Hepatocyte (in vitro differentiated cells): ENCODE measurements at places on chromosomes 5 and 9. TPM values are rescaled to one million over a fixed set of nuclear protein-coding genes. Genes with fewer than 3 reads are reported as not detected.

DNA sequence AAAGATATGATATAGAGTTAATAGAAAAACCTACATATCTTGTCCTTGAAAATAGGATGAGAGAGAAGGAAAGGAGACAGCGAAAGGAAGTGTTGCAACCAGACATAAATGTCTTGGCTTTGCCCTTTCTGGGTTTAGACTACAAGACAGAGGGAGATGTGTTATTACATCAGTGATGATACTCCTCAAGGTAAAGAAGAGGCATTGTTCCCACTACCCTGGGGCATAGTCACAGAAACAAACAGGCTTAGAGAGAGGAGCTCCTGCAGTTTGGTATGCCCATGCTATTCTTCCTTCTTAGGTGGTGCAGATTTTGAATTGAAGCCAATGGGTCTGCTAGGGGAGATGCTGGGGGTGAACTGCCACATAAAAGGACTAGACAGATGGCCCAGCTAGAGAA is 166.8 kb upstream of the RFX3 start:
- DNase-seq = no peak
- H3K27ac ChIP-seq = no peak overlapping the region
- no peak overlapping the region for H3K4me3 ChIP-seq
- H3K36me3 ChIP-seq = no peaks in the 10 kb centered on the region
- no peaks in the 10 kb centered on the region for H3K27me3 ChIP-seq

DNA sequence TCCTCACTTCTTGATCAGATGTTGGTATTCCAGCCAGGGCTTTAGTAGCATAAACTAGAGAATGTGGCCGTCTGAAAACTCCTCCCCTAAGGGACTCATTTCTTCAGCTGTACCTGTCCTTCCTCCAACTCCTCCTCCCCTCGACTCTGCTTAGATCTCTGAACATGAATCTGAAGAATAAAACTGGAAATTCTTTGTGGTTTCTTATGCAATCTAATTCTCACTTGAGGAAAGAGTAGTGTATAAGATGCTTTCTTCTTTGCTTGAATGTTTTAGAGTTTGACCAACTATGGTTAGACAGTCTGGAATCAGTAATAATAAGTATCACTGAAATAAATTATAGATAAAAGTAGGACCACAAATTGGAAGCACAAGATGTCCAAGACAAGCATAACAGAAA is 128.5 kb downstream of the LRRC70 start:
- H3K27ac ChIP-seq = no peak overlapping the region
- no peaks in the 10 kb centered on the region for H3K36me3 ChIP-seq
- H3K4me3 ChIP-seq = no peak overlapping the region
- DNase-seq = no peak
- H3K4me1 ChIP-seq = no peaks in the 10 kb centered on the region

- no peaks in the 10 kb centered on the region for H3K27me3 ChIP-seq
- no peak overlapping the region for H3K27ac ChIP-seq
- peak; percentile 40 for DNase-seq
- H3K4me3 ChIP-seq = no peak overlapping the region
Observed at GRCh38 chr9:131618071-131618479, 72.8 kb downstream of the PRRT1B start.

GRCh38 chr9:108600896-108601295 is 254.9 kb downstream of the ACTL7B start:
- H3K36me3 ChIP-seq = no peaks in the 10 kb centered on the region
- no peaks in the 10 kb centered on the region for H3K27me3 ChIP-seq
- H3K4me1 ChIP-seq = peaks cover 4% of the 10 kb centered on the region
- H3K4me3 ChIP-seq = no peak overlapping the region
- no peak overlapping the region for H3K27ac ChIP-seq
- DNase-seq = no peak

GRCh38 chr5:78727786-78728761 is 79.5 kb upstream of the LHFPL2 start:
- H3K4me3 ChIP-seq = no peak overlapping the region
- DNase-seq = peak; percentile 72
- H3K36me3 ChIP-seq = no peaks in the 10 kb centered on the region

DNA sequence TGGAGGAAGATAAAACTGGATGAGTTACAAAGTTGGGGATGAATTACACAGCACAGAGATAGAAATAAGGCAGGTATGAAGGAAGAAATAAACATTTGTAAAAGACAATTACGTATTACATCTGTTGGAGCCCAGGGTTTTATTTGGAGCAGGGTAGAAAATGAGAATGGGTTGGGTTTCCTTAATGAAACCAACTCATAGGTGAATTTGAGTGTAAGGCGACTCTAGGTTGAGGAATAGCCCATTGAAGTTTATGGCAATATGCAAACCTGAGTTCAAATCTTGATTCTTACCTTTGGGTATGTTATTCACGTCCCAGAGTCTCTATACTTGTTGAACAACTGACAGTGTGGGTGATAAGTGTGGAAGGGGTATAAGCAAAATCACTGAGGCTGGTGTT is 422.3 kb upstream of the WWC1 start:
- no peaks in the 10 kb centered on the region for H3K36me3 ChIP-seq
- H3K4me1 ChIP-seq = no peaks in the 10 kb centered on the region
- H3K27ac ChIP-seq = no peak overlapping the region
- H3K27me3 ChIP-seq = no peaks in the 10 kb centered on the region

DNA sequence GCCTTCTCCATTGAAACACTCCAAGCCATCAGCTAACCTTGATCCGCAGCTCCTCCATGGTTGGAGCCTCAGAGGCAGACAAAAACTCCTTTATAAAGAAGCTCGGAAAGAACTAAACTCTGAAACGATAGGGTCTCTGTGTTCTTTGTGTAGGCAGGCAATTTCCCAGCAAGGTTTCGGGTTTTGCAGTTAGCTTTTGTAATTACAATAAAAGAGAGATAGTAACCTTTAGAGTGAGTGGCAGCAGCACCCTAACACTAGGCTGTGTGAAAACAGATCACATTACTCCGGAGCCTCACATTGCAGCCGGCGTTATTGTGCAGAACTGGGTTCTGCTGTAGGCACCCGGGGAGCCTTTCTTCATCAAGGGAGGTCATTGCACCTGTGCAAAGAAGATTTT is 115.8 kb upstream of the MAP3K1 start:
- peaks cover 13% of the 10 kb centered on the region for H3K4me1 ChIP-seq
- H3K27me3 ChIP-seq = no peaks in the 10 kb centered on the region
- DNase-seq = no peak
- H3K36me3 ChIP-seq = no peaks in the 10 kb centered on the region
- no peak overlapping the region for H3K4me3 ChIP-seq

- no peak overlapping the region for H3K4me3 ChIP-seq
- no peaks in the 10 kb centered on the region for H3K27me3 ChIP-seq
- H3K36me3 ChIP-seq = no peaks in the 10 kb centered on the region
- H3K27ac ChIP-seq = no peak overlapping the region
Observed at GRCh38 chr5:41148448-41148847, 64.9 kb downstream of the C6 start.

GRCh38 chr5:31561946-31562345 is 29.8 kb downstream of the C5orf22 start:
- no peak overlapping the region for H3K4me3 ChIP-seq
- H3K4me1 ChIP-seq = no peaks in the 10 kb centered on the region
- H3K36me3 ChIP-seq = no peaks in the 10 kb centered on the region
- DNase-seq = no peak
- H3K27me3 ChIP-seq = no peaks in the 10 kb centered on the region

DNA sequence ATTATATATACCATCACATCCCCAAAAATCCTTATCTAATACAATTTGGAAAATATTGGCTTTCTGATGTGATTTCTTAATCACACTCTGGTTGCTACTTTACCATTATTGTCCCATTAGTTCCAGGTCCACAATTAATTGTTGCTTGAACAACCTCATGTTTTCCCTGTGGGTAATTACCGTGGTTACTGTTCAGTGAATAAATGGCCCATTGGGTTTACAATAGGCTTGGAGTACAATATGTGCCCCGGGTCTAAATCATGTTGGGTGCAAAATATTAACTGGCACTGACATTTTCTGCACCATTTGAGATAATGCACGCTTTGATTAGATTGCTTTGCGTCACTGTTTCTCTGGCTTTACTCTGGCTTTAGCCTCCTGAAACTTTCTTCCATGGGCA is 163.7 kb downstream of the GABBR2 start:
- H3K27ac ChIP-seq = no peak overlapping the region
- no peaks in the 10 kb centered on the region for H3K27me3 ChIP-seq
- no peak overlapping the region for H3K4me3 ChIP-seq
- no peak for DNase-seq
- no peaks in the 10 kb centered on the region for H3K4me1 ChIP-seq

DNA sequence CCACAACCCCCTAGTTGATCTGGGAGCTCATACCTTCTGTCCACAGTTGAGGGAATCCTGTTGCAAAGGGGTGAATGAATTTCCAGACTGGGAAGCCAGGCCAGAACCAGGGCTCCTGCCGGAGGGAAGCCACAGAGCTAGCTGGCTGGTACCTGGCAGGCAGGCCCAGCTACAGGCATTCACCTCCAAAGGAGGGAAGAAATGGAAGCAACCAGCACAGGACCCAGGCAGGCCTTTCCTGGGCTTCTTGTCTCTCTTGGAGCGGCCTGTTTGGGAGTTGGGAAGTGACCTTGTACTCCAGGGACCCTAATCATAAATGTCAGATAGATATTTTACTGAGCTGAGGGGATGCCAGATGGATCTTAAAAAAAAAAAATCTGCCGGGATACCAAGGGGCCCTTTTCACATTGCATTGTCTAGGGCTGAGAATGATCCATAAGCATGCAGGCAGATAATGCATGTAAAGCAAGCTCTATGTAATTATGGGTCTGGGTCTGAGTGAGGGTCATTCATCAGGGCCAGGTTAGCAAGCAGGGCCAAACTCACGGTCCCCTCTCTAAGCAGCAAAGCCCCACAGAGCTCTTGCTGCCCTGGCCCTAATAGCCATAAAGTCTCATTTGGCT is 8.4 kb downstream of the NR2F1 start:
- H3K27me3 ChIP-seq = peaks cover 96% of the 10 kb centered on the region
- no peak overlapping the region for H3K27ac ChIP-seq
- no peak overlapping the region for H3K4me3 ChIP-seq
- H3K4me1 ChIP-seq = no peaks in the 10 kb centered on the region
- no peaks in the 10 kb centered on the region for H3K36me3 ChIP-seq

DNA sequence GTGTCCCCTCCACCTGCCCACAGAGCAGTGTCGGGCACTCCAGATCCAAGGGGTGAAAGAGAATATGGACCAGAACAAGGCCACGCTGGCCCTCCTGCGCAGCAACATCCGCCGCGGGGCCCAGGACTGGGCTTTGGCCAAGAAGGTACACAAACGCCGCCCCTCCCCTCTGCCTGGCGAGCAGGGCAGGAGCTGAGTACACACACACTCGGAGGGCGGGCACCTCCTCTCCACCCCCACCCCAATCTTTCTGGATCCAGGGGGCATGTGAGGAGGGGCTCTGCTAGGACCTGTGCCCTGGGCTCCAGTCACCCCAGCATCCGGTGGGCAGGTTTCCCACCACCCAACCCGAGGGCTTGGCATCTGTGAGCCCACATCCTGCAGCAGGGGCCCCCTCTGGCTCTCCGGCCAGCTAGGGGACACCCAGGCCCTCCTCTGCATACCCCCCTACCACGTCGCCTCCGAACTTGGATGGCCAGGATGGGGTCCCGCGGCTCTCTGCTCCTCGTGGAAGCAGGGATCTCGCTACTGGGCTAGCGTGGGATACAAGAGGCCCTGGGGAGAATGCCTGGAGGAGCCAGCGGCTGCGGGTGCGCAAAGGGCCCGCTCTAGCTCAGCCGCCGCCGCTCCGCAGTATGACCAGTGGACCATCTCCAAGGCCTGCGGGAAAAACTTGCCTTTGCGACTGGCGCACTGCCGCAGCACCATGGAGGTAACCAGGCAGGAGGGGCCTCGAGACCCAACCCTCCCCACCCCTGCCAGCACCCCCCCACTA is 3.1 kb downstream of the CCDC183 start:
- H3K4me3 ChIP-seq = peak overlapping the region; percentile 29
- peak overlapping the region; percentile 97 for H3K27ac ChIP-seq
- DNase-seq = peak; percentile 79

DNA sequence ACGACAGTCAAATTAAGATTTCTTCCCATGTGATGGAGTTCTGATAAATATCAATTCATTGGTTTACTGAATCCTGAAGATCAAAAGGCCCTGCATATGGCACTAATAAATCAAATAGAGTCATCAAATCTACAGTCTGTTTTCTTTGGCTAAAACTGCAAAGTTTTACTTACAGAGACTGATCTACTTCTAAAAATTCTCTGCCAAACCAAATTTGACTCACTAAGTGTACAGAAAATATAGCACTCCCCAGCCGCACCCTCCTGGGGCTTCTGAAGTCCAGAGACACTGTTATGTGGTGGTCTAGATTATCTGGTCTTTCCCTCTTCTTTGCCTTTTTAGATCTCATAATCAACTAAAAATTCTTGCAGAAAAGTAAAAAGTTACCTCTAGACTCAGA is 237.7 kb downstream of the MLLT3 start:
- H3K27ac ChIP-seq = no peak overlapping the region
- H3K27me3 ChIP-seq = no peaks in the 10 kb centered on the region
- no peaks in the 10 kb centered on the region for H3K36me3 ChIP-seq
- peaks cover 21% of the 10 kb centered on the region for H3K4me1 ChIP-seq

DNA sequence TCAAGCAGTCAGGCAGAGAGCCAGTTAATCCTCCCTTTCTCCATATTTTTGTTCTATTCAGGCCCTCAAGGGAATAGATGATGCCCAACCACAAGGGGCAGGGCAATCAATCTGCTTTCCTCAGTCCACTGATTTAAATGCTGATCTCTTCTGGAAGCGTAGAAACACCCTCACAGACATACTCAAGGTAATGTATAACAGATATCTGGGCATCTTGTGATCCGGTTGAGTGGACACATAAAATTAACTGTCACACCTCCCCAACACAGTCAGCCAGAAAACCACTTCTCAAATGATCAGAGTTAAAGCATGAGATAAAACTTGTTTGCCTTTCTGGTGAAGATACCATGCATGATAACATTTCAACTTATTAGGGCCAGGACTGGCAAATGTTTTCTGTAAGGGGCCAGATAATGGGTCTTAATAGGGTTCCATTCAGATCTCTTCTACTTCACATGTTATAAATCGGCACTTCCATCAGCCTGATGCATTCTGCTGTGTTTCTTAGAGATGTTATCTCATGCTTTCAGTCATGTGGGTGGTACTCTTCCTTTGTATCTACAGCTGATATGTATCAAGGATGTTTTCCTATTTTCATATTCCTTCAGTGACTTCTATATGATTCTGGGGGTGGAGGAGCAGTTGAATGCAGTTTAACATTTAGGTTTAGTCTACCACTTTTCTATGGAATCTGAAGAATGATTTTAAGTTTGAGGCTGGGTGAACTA is 58.9 kb upstream of the CNTLN start:
- H3K27me3 ChIP-seq = no peaks in the 10 kb centered on the region
- no peak for DNase-seq
- H3K36me3 ChIP-seq = no peaks in the 10 kb centered on the region
- no peaks in the 10 kb centered on the region for H3K4me1 ChIP-seq
- no peak overlapping the region for H3K27ac ChIP-seq

EXOSC2 gene
- 10.7 and 13.0 TPM in 2 replicates for polyA plus RNA-seq

MLLT3 gene
- polyA plus RNA-seq = 13.6 and 13.7 TPM in 2 replicates

PCDHA1 gene
- not detected in 2 replicates for polyA plus RNA-seq

PSMD5 gene
- polyA plus RNA-seq = 10.4 and 12.1 TPM in 2 replicates

ZNF79 gene
- polyA plus RNA-seq = 3.8 and 6.0 TPM in 2 replicates

PCDHGA3 gene
- polyA plus RNA-seq = 0.45 TPM in 1 of 2 replicates, not detected in the other

BTNL8 gene
- polyA plus RNA-seq = 9.8 and 12.5 TPM in 2 replicates

FBXO10 gene
- 7.4 and 9.8 TPM in 2 replicates for polyA plus RNA-seq

SLC31A2 gene
- 18.7 and 26.9 TPM in 2 replicates for polyA plus RNA-seq

TSSK1B gene
- not detected in 2 replicates for polyA plus RNA-seq
